H4 (cell line): ENCODE measurements at places on chromosomes 3 and 15.

GRCh38 chr3:45881078-45882022 is 5.0 kb upstream of the CCR9 start:
- no peak for DNase-seq

GRCh38 chr15:49918121-49918520 is 200.9 kb downstream of the ATP8B4 start:
- DNase-seq: no peak

DNA sequence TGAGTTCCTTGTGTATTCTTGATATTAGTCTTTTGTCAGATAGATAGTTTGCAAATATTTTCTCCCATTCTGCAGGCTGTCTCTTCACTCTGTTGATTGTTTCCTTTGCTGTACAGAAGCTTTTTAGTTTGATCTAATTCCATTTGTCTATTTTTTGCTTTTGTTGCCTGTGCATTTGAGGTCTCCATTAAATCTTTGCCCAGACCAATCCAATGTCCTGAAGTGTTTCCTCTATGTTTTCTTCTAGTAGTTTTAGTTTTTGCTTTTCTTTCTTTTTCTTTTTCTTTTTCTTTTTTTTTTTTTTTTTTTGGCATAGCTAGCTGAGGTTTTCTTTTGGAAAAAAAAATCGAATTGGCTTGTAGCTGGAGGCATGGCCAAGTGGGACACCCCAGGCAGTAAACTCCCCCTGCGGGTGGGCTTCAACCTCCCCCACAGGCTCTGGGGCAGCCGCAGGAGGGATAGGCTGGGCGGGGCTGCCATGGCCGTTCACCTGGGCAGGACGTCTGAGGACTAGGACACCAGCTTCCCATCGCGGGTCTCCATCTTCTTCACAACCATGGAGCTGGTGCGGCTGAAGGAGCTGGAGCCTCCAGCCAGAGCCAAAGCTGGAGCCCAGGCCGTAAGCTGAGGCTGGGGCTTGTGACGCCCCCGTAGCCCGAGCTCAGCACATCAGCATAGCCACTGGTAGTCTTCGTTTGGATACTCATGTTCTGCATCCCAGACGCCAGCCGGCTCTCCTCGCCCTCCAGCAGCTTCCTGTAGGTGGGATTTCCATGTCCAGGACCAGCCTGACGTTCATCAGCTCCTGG is 16.2 kb upstream of the PSTPIP1 start:
- DNase-seq: no peak

DNA sequence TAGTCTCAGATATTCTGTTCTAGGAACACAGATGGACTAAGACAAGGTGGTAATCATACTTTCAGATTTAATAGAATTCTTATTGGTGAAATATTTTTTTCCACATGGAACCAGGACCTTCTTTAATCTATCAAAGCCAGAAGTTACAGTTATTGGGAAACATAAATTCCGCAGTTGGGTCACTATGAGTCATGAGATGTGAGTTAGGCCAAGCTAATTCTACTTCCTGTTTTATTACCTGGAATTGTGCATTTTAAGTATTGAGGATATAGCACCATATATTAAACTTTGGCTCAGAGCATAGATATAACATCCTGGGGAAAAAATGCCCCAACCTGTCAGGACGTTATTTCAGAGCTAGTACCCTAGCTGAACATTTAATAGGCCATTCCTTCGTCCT is 96.4 kb upstream of the P3H2 start:
- DNase-seq: no peak

DNA sequence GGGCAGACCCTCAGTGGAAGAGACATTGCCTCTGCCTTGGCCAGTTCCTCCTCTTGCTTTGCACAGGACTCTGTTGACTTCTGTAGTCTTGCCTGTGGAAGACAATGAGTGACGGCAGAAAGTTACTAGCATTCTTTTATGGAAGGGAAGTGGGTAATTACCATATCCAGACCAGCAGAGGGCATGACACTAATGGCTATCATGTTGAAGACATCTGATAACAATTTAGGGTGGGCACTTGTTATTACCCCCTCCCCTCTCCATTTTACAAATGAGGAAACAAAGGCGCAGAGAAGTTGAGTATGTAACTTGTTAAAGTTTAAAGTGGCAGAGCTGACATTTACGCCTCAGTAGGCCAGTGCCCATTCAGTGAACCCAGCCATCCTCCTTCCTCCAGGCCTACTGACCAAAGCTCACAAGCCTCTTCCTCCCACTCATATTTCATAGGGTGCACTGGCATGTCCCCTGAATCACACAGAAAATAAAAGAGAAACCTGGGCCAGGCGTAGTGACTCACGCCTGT is 48.2 kb upstream of the FMN1 start:
- peak; percentile 25 for DNase-seq

DNA sequence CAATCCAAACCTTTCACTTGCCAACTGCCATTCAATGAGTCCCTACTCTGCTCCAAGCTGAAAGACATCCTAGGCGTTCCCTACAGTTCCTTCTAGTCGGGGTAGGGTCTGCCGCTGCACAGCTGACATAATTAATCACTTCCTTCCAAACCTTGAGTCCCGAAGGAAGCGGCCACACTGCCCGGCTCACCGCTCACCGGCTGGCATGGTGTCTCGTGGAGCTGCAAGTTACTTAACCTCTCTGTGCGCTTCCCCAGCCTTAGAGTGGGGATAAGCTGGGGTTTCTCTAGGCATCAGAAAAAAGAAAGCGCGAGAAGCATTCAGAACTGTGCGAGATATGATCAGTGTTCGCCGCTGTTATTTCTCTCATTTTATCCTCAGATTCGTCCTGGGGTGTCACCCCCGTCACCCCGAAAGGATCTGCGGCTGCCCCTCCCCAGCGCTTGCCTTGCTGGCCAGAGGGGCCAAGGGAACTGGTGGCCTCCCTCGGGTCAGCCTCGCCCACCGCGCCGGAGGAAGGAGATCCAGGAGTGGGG is 748 bp downstream of the MRPS25 start:
- DNase-seq: no peak

GRCh38 chr15:63234451-63234870 is 42.9 kb upstream of the APH1B start:
- DNase-seq: peak; percentile 45

GRCh38 chr15:81282911-81283310 is 41.0 kb downstream of the STARD5 start:
- no peak for DNase-seq

DNA sequence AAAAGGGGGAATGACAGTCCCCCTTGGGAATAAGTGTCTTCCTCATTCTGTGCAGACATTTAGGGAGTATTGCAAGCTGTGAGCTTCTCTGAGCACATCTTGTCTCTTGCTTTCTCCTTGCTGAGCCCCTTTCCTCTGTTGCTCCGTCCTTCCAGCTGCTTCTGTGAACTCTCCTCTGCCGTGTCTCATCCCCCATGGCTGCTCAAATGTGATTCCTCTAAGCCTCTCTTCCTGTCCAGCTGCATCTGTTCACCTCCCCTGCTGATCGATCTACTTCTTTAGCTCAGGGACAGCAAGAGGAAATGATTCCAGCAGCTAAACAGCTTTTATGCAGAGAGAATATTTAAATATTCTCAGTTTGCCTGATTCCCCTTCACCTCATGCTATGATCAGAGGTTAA is 328.0 kb upstream of the DNAJC19 start:
- no peak for DNase-seq

- no peak for DNase-seq
Measured at GRCh38 chr3:72067721-72068120, 282.8 kb upstream of the PROK2 start.
